ENCODE measurements at places on chromosomes 4 and X.

- no peak for DNase-seq
Measured at GRCh38 chr4:58113126-58113525, 1002.9 kb upstream of the IGFBP7 start.

GRCh38 chrX:143401160-143401559 is 116.1 kb downstream of the SPANXN3 start:
- no peak for DNase-seq

GRCh38 chrX:20796450-20796849 is 529.7 kb upstream of the RPS6KA3 start:
- no peak for DNase-seq

DNA sequence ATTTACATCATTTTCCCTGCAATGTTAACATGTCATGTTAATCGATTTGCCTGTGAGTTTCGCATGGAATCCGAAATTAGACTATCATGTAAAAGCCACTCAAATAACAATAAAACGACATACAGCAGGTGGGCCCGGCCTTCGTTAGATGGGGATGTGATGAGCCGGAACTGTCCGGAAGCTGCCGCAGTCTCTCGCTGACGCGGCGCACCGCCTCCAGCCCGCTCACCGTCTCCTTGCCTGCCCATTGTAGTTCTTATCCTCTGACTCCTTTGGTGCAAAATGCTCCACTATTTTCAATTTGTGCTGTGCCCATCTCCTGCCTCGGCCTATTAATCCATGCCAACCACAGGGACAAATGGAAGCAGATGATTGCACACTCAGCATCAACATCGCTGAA is 877.5 kb upstream of the TENM3 start:
- no peak for DNase-seq

DNA sequence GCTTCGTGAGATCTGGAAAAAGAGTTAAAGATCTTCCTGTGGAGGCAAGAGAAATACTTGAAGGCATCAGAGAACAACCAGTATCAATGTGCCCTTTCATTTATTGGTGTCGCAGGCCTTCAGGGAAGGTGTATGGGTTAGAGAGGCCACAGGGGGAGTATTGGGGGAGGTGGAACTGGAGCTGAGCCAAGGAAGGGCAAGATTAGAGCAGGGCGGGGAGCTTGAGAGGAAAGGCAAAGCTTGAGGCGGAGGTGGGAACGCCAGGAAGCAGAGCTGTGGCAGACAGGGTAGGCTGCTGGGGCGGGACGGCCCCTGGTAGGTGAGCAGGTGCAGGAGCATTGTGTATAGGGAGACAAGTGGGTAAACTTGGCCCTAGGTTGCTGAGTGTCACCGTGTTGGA is 329.9 kb downstream of the ARHGAP10 start:
- DNase-seq, result no peak

DNA sequence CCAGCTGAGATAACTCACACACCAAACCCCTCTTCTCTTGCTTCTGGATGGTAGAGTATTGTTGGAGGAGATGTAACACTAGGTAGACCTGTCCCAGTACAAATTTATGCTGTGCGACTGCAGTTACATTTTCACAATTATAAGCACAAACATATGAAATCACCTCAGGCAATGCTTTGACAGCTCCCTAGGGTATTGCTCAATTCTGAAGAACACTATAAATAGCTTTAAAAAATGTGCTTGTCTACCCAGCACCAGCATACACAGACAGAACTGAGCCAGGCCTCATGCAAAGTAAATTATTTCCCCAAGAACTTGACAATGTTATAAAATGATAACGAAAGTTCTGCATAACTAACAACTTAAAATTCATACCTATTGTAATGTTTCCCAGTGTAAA is 1999.1 kb upstream of the ADGRL3 start:
- no peak for DNase-seq

DNA sequence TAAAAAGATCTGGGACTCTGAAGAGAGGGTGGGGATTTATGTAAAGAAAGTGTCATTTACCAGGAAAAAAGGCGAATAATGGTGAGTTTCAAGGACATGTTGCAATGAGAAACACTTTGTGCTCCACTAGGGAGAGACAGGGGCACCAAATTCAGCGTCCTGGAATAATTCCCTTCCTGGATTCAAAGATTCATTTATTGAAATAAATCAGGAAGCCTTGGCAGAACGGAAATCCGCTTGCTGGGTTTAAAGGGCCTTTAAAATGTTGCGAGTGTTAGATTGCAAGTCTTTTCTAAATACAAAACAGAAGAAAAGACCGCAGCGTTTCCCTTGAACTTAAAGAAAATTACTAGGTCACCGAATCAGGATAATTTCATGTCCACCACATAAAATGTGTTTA is 3.8 kb upstream of the ZIC3 start:
- DNase-seq, result no peak

DNA sequence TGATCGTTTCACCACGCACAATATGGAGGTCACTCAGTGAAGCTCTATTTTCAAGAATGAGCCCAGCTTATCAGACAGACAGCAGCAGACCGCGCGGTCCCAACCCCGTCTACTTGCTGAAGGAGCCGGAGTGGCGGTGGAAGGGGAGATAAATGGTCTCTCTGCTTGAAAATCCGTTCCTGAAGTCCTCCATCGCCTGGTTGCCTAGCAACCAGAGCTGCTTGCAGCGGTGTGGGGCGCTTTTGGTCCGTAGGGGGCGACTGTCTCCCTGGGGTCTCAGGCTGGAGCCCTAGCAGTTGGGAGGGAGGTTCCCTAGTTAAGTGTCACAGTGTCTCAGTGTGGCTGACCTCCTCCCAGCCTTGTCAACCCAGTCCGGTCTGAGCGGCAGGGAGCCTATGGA is 8.3 kb upstream of the DLG3 start:
- DNase-seq, result no peak

DNA sequence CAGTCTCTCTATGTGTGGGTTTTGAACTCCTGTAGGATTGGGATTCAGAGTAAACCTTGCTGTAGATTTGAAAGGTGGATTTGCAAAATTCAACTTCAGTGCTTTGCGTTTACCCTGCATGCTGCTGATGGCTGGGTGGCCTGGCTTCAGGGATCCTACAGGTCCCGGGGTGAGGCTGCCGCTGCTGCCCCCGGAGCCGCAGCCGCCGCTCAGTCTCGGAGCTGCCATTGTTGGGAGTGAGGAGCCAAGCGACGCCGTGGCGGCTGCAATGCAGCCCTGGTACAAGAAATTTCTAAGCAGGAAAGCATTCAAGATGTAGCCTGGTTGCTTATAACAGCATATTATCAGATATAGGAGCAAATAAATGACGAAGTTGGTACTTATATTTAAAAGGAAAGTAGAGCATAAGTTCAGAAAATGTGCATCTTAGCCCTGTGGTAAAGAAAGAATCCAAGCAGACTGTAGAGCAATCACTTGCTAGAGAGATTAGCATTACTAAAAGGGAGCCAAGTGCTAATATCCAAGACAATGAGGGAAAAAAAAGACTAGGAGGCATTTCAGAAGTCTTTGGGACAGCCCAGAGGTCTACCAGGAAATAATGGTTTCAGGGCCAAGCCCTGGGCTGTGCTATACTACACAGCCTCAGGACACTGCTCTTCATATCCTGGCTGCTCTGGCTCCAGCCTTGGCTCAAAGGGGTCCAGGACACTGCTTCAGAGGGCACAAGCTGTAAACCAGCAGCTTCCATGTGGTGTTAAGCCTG is 36.9 kb upstream of the CHIC1 start:
- no peak for DNase-seq

DNA sequence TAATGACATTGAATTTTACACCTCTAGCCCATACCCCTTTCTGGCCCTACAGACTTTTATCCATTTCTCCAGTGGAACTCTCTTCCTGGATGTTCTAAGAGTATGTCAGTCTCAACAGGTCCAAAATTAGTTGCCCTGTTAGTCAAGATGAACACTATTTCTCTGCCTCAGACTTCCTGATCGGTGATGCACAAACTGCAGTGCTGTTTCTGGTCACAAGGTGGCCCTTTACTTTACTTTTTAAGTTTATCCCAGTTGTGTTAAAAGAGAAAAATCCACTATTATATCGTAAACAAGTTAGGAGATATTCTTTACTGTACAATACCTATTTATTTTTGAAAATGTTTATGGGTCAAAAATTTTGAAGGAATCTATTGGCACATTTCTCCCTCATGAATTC is 13.1 kb downstream of the TCEAL7 start:
- DNase-seq, result peak; percentile 27

GRCh38 chr4:24472161-24472510 is 112.2 kb downstream of the DHX15 start:
- no peak for DNase-seq

DNA sequence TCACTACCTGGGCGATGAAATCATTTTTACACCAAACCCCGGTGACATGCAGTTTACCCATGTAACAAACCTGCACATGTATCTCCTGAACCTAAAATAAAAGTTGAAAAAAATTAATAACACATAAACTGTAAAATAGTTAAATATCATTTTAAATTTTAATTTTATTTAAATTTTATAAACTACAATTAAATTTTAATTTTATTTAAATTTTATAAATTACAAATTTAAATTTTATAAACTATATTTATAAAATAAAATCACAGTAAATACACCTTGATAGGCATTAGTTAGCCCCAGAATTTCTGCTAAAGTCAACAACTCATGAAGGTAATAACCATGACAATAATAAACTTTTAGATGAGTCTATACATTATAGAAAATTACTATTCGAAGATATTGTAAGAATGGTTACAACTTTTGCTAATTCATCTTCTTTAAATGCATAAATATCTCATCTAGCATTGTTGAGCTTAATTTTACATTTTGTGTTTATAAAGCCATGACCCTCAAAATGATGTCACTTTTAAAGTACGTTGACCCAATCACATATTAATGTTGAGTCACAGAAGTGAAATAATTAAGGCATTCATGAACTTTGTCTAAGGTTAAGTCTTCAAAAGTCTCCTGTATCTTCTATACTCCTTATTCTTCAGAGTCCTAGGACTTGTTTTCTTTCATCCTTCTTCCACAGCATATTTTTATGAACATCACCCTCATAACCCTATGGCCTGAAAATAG is 755.8 kb upstream of the LCORL start:
- no peak for DNase-seq

GRCh38 chrX:154443992-154444754 is at the start of gene FAM50A:
Gene FAM50A, plus strand, starts transcription at chrX:154444141. Its CDS starts 95 bp downstream, at chrX:154444236.
- DNase-seq, result peak; percentile 77

- DNase-seq, result no peak
Measured at GRCh38 chr4:16862697-16863096, 35.7 kb downstream of the LDB2 start.

DNA sequence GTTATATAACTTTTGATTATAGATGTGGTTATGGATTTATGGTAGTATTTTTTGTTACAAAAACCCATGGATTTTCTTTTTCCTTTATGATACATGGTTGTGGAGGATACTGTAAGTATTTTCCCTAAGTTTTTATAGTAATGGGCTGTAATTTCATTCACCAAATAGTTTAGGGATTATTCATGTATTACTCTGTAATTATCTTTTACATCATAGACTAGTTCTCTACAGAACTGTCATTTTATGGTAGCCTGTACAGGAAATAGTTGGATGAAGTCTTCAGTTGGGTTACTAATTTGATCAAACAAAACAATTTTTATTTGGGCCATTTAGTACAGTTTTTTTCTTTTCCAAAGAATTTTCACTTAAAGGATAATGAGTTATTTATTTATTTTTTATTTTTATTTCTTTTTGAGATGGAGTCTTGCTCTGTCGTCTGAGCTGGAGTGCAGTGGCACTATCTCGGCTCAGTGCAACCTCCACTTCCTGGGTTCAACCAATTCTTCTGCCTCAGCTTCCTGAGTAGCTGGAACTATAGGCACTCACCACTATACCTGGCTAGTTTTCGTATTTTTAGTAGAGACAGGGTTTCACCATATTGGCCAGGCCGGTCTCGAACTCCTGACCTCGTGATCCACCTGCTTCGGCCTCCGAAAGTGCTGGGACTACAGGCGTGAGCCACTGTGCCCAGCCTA is 42.1 kb downstream of the RBPJ start:
- DNase-seq, result no peak

DNA sequence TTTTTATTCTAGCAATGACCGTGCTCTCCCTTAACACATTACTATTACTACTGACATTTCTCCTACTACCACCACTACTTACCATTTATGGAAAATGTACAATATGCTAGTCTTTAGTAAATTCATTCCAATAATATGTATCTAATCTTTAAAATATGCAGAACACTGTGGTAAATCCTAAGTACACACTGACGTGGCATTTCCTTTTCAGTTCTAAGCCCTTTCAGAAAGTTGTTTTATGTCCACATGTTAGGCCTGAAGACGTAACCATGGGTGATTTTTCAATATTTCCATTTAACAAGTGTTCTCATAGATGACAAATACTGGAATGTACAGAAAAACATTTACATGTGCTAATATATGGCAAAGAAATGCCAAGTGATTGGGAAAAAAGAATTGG is 268.6 kb upstream of the SLIT2 start:
- no peak for DNase-seq

DNA sequence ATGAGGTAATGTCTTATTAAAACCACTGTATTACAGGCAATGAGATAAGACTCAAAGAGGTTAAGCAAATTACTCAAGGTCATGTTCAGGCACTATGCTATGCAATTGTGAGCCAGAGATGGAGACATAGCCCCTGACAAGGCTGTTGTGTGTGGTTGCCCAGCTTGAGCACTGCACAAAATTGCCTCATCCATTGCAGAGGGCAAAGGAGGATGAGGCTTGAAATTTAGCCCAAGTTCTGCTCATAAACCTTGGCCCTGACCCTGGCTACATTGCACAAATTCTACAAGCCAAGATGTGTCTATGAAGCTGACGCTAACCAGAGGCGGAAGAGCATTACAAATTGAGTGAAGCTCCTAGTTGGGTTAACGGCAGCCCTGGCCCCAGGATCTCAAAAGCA is 65.6 kb upstream of the PGM2 start:
- DNase-seq, result no peak

DNA sequence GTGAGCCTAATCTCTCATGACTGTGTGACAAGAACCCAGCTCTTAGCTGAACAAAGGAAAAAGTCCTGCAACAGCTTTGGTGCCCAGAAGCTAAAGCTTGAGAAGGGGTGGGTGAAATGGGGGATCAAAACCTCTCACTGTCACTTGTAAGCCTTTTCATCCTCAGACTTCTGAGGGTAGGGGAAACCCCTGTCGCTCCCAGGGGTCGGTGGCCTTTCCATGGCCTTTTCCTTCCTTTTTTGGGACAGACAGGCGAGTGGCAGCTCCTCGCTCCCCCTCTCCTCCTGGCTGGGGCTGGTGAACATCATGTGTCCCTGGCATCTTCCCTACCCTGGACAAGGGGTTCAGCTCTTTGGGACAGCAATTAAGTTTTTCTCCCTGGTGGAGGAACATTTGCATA is 78.2 kb downstream of the FAM47A start:
- no peak for DNase-seq
